ENCODE measurements at places on chromosomes 12 and 14. TPM values are rescaled to one million over a fixed set of nuclear protein-coding genes. Genes with fewer than 3 reads are reported as not detected.

GRCh38 chr12:29346769-29347421 lies 34.1 kb downstream of the ERGIC2 start:
- no peaks in the 10 kb centered on the region for H3K27me3 ChIP-seq
- no peak overlapping the region for H3K27ac ChIP-seq
- H3K36me3 ChIP-seq: no peaks in the 10 kb centered on the region
- no peaks in the 10 kb centered on the region for H3K4me1 ChIP-seq

The HSPB8 gene
- total RNA-seq: 59.9 TPM

DNA sequence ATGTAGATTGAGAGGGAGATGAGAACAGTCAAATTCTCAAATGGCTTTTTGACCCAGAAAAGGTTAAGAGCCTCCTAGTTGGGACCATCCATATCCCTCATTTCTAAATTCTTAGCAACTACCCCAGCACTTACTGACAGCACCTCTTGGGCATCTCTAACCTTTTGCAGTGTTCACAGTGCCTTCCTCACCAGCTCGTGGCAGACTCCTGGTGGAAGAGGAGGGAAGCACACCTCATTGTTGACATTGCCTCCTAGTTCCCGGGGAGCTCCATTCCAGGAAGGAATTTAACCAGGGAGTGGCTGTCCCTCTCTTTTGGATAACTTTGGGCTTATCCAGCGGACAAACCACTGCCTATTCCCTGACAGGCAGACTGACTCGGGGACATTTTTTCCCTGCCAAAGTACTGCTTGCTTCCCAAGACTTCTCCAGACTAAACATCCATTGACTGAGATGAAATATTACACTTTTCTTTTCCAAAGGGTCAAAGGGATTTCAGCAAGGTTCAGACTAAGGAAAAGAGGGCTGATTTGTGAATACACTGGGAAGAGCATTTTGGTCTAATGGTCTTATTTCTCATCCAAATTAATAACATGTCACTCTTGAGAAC lies 9.0 kb upstream of the OR6J1 start:
- no peaks in the 10 kb centered on the region for H3K4me1 ChIP-seq
- no peak for DNase-seq
- H3K36me3 ChIP-seq: no peaks in the 10 kb centered on the region
- H3K4me3 ChIP-seq: no peak overlapping the region

DNA sequence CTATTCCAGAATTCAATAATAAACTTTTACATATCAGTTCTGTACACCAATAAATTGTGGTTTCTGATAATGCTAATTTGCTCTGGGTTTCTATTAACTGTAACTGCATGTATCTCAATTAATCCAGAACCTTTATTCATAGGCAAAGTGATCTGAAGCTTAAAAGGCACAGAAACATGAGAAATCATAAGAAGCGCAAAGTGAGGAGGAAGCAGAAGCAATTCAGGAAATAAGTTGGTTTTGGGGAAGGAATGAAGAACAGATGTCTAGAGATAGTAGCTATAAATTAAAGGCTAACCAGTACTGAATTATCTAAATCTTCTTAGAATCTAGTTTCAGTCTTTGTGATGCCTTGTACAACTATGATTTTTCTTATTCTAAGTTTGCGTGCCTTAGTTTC lies 24.6 kb downstream of the KERA start:
- no peaks in the 10 kb centered on the region for H3K36me3 ChIP-seq
- H3K27me3 ChIP-seq: no peaks in the 10 kb centered on the region
- H3K27ac ChIP-seq: no peak overlapping the region
- DNase-seq: no peak

The ITGA7 gene
- 24.3 TPM for total RNA-seq

The CD163L1 gene
- total RNA-seq: 4.0 TPM

- H3K27me3 ChIP-seq: no peaks in the 10 kb centered on the region
- no peak overlapping the region for H3K4me3 ChIP-seq
Measured at GRCh38 chr12:124110372-124110883, 137.4 kb downstream of the ZNF664 start.

- H3K4me1 ChIP-seq: peaks cover 4% of the 10 kb centered on the region
- no peak for DNase-seq
- no peak overlapping the region for H3K27ac ChIP-seq
- no peaks in the 10 kb centered on the region for H3K27me3 ChIP-seq
- no peaks in the 10 kb centered on the region for H3K36me3 ChIP-seq
Measured at GRCh38 chr12:76449993-76450392, 101.8 kb upstream of the BBS10 start.

DNA sequence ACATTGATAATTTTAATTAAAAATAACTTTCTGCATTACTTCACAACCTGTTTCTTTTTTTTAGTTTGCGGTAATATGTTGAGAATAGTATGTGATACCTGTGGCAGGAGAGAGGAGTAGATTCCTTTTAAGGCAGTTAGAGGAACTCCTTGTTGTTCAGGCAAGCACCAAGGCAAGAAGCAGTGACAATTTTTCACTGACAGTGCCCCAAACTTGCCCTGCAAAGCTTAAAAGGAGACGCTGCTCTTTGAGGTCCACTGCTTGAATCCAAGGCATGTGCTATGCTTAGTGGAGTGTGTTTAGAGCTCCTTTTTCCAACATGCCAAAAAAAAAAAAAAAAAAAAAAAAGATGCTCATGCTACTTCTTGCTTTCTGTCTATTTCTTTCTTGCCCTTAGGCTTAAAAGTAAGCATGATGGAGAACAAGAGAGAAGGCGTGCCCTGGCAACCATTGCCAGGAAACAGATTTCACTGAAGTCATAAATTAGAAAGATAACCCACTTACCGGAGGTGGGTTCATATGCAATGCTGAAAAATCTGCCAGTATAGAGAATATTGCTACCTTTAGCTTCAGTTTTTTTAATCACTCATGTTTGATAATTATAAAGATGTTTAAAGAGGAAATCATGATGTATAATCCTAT lies 58.3 kb upstream of the DYRK2 start:
- H3K4me3 ChIP-seq: no peak overlapping the region
- peaks cover 9% of the 10 kb centered on the region for H3K4me1 ChIP-seq
- DNase-seq: no peak
- H3K27ac ChIP-seq: no peak overlapping the region
- H3K27me3 ChIP-seq: no peaks in the 10 kb centered on the region

DNA sequence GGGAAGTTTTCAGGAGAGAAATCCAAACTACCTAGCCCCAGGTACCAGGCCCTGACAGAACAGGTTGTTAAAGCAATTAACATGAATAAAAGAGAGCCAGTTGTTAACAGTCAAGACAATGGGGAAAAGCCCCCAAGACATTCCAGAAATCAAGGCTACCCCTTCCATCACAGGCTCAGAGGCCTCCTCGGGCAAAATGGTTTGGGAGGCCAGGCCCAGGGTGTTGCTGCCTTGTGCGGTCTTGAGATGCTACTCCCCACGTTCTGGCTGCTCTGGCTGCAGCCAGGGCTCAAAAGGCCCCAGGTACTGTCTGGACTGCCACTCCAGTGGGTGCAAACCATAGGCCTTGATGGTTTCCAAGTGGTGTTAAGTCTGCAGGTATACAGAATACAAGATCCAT lies 7.0 kb downstream of the CRY1 start:
- no peak overlapping the region for H3K27ac ChIP-seq
- H3K36me3 ChIP-seq: no peaks in the 10 kb centered on the region
- no peak overlapping the region for H3K4me3 ChIP-seq
- H3K27me3 ChIP-seq: no peaks in the 10 kb centered on the region
- no peak for DNase-seq
- peaks cover 7% of the 10 kb centered on the region for H3K4me1 ChIP-seq

The CIT gene
- 29.4 TPM for total RNA-seq

The SLC2A3 gene
- total RNA-seq: 54.2 TPM

- no peak overlapping the region for H3K4me3 ChIP-seq
- no peaks in the 10 kb centered on the region for H3K4me1 ChIP-seq
- H3K27ac ChIP-seq: no peak overlapping the region
- no peak for DNase-seq
Measured at GRCh38 chr12:93205361-93205760, 172.4 kb upstream of the NUDT4 start.

GRCh38 chr14:105862581-105863239 lies 336.3 kb downstream of the TMEM121 start:
- no peak overlapping the region for H3K27ac ChIP-seq
- H3K4me1 ChIP-seq: no peaks in the 10 kb centered on the region
- no peaks in the 10 kb centered on the region for H3K36me3 ChIP-seq
- peaks cover 7% of the 10 kb centered on the region for H3K27me3 ChIP-seq

The RNASE7 gene
- total RNA-seq: not detected

The LYSET gene
- total RNA-seq: 15.0 TPM

GRCh38 chr14:76844223-76844622 lies 18.0 kb downstream of the LRRC74A start:
- DNase-seq: peak; percentile 73
- H3K36me3 ChIP-seq: no peaks in the 10 kb centered on the region
- H3K4me3 ChIP-seq: no peak overlapping the region
- H3K27me3 ChIP-seq: no peaks in the 10 kb centered on the region
- H3K27ac ChIP-seq: peak overlapping the region; percentile 83

GRCh38 chr12:112304436-112304835 lies 77.8 kb downstream of the HECTD4 start:
- DNase-seq: no peak
- H3K4me3 ChIP-seq: no peak overlapping the region
- peaks cover 20% of the 10 kb centered on the region for H3K36me3 ChIP-seq
- H3K4me1 ChIP-seq: no peaks in the 10 kb centered on the region
- no peak overlapping the region for H3K27ac ChIP-seq

- no peaks in the 10 kb centered on the region for H3K36me3 ChIP-seq
- H3K4me1 ChIP-seq: no peaks in the 10 kb centered on the region
- no peak overlapping the region for H3K4me3 ChIP-seq
- H3K27me3 ChIP-seq: no peaks in the 10 kb centered on the region
- no peak for DNase-seq
- H3K27ac ChIP-seq: no peak overlapping the region
Measured at GRCh38 chr12:104793968-104794367, 164.1 kb downstream of the SLC41A2 start.
